ENCODE measurements at places on chromosomes 1 and 21.

DNA sequence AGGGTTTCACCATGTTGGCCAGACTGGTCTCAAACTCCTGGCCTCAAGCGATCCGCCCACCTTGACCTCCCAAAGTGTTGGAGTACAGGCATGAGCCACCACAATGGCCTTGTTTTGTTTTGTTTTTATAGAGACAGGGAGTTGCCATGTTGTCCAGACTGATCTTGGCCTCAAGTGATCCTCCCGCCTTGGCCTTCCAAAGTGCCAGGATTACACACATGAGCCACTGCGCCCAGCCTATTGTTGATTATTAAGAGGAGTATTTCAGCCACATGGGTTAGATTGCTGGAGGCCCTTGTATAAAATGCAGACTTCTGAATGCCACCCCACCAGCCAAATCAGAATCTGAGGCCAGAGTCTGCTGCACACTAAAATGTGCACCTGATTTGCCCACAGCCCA, 57.2 kb upstream of the ANGPTL1 start:
- no peak for DNase-seq

- no peak for DNase-seq
Observed at GRCh38 chr1:70717656-70718055, 306.6 kb downstream of the CTH start.

DNA sequence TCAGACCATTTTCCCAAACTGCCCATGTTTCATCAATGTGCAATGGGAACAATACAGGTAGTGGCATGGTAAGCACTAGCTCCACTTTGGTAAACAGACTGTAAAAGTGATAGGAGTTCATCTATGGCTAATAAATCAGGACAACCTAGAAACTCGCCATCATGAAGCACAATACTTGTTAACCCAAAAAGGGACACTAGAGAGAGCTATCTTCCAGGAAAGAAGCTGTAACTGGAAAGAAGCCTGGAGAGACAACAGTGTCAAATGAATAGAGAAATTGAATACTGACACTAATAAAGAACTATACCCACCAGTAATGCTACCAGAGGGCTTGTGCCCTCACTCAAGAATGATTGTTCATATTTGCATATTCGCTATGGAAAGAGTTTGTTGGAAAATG, 164.7 kb upstream of the RGS18 start:
- no peak for DNase-seq

DNA sequence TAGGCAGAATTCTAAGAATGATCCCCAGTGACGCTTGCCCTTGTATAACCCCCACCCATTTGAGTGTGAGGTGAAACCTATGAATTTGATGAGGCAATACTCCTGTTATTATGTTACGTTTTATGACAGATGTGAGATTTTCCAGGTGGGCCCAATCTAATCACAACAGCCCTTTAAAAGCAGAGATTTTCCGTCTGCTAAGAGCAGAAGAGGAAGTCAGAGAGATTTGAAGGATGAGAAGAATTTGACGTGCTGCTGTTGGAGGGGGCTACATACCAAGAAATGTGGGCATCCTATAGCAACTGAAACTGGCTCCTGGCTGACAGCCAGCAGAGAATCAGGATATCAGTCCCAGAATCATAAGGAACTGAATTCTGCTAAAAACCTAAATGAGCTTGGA, 2.4 kb upstream of the SLC19A2 start:
- DNase-seq: no peak

GRCh38 chr21:26846036-26846931, 1.1 kb upstream of the ADAMTS1 start:
- DNase-seq: no peak

DNA sequence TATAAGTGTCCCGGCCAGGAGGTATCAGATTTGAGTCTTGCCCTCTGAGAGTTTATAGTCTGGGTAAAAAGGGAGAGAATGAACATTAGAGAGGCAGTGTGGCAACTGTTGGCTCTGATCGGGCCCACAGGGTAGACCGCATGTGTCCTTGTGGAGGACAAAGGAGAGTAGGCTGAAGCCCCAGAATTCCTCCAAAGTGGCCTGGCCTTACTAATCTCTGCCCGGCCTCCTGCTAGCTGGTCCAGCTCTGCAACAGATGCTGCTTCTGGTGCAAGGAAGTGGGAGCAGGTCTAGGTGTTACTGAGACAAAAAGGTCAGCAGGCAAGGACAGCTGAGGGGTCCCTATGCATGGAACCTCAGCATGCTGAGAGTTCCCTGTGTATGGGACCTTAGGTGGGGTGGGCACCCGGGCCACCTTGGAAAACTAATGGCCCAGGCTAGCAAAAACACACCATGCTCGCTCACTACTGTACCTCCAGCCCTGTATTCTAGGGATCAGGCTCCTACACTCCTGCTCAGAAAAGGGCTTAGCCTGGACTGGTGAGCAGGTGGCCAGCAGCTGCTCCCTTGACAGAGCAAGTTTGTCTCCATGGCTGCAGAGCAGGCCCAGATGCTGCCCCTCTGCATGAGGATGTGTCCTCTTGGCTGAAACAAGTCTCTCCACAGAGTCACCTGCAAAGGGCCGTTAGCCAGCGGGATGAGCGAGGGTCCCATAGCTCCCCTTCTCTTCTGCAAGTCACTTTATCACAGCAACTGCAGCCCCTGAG, 30.3 kb upstream of the RGS16 start:
- DNase-seq: no peak

Measured in stimulated activated CD4-positive, alpha-beta T cell treated with anti-CD3 and anti-CD28 coated beads, TNF-alpha, amount 100 ng/mL, for 4 hours (primary cell).